ENCODE measurements at places on chromosomes 4 and X. TPM values are rescaled to one million over a fixed set of nuclear protein-coding genes. Genes with fewer than 3 reads are reported as not detected.
A peak's percentile ranks its signal among the peaks of the same experiment; 100 is the strongest.

TRAM1L1 gene
- total RNA-seq, result 2.8 TPM

GRCh38 chr4:35649011-35649410 lies 595.3 kb downstream of the ARAP2 start:
- DNase-seq, result no peak

DNA sequence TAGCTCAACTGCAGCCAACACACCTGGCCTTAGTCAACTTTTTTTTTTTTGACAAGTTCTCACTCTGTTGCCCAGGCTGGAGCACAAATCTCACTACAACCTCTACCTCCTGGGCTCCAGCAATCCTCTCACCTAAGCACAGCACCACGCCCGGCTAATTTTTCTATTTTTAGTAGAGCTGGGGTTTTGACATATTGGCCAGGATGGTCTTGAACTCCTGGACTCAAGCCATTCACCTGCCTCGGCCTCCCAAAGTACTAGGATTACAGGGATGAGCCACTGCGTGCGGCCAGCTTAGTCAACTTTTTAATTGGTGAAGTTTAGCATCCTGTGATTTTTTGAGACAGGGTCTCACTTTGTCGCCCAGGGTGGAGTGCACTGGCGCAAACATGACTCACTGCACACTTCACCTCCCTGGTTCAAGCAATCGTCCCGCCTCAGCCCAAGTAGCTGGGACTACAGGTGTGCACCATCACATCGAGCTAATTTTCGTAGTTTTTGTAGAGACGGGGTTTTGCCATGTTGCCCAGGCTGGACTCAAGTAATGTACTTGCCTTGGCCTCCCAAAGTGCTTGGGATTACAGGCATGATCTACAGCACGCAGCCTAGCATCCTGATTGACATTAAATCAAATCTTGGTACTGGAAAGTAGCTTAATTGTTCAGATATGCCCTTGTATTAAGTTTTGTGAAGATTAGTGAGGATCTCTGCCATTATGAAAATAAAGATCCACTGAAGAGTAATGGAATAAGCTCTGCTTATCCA lies 8.3 kb downstream of the HNRNPDL start:
- no peak for DNase-seq

DNA sequence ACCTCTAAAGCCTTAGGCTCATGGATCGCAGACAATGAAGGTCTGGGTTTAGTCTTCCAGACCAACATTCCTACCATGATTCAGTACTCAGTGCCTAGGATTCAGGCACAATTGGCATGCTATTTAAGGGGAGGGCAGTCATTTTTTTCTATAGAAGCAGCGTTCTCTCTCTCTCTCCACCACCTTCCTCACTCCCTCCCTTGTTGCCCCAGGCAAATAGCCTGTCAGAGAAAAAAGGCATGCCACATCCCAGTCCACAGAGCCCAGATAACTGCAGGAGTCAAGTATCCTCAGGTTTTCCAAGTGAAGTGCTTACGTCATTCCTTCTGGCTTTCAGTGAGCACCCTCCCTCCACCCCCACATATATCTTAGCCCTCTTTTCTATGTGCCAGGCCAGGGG lies 533.0 kb downstream of the BCOR start:
- no peak for DNase-seq

DNA sequence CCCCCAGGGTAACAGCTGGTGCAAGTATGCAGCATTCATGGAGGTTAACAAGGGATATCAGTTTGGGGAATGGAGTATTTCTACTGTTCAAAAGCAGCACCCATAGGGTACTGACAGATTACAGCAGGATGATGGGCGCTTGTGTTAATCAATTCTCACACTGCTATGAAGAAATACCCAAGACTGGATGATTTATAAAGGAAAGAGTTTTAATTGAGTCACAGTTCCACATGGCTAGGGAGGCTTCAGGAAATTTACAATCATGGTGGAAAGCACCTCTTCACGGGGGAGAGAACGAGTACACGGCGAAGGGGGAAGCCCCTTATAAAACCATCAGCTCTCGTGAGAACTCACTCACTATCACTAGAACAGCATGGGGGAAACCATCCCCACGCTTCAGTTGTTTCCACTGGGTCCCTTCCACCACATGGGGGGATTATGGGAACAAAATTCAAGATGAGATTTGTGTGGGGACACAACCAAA lies 64.1 kb downstream of the TNIP2 start:
- DNase-seq, result no peak

- DNase-seq, result no peak
Observed at GRCh38 chr4:6307891-6308290, 38.2 kb downstream of the WFS1 start.

DNA sequence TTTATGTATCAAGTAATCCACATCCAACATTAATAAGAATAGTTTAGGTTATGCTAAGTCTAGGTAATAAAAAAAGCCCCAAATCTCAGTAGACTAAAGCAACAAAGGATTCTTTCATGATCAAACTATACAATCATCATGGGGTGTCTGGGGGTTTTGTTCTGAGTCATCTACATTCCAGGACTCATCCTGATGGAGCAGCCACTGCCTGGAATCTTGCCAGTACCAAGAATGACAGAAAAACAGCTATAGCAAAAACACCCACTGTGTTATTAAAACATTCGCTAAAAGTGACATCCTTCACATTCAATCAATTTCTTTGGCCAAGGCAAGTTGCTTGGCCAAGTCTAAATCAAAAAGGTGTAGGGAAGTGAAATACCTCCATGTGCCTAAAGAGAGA lies 3.9 kb upstream of the ARHGEF38 start:
- DNase-seq, result peak; percentile 84

DNA sequence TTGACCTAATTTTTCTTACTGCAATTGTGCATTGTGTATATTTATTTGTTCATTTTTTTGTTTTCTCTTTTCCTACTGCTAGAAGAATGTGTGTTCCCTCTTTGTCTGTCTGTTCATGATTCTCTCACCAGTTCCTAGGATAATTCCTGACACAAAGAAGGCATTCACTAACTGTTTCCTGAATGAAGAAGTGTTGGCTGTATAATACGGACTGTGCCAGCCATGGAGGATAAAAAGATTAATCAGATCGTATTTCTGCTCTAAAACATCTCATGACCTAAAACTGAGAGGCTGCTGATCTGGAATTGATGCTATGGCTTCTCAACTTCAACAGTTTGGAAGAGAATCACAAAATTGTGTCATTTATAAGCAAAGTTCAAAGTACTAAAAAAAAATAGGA lies 563.1 kb upstream of the FRG1 start:
- DNase-seq, result no peak
